ENCODE measurements at places on chromosomes 1 and 21.

DNA sequence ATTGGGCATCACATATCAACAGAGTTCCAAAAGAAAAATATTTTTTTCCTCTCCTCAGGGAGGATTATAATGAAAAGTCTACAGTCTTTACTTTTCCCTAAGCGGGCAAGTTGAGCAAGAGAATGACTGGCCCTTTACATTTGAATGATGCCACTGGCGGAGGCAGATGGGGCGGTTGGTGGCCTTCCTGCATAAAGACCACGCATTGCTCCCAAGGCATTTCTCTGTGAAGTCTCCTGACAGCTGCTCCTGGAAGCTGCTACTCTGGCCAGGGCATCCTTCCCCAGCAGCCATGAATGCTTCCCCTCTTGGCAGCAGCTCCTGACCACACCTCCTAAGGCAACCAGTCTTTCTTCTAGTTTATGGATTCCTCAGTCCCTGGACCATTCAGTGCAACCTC, 161.1 kb upstream of the RRP15 start:
- no peak for DNase-seq
- H3K27ac ChIP-seq: no peak overlapping the region
- no peaks in the 10 kb centered on the region for H3K4me1 ChIP-seq
- H3K4me3 ChIP-seq: no peak overlapping the region
- H3K36me3 ChIP-seq: no peaks in the 10 kb centered on the region

GRCh38 chr21:30964283-30964682, 74.0 kb downstream of the KRTAP19-8 start:
- no peak overlapping the region for H3K27ac ChIP-seq
- no peak overlapping the region for H3K4me3 ChIP-seq
- no peak for DNase-seq
- H3K4me1 ChIP-seq: no peaks in the 10 kb centered on the region

DNA sequence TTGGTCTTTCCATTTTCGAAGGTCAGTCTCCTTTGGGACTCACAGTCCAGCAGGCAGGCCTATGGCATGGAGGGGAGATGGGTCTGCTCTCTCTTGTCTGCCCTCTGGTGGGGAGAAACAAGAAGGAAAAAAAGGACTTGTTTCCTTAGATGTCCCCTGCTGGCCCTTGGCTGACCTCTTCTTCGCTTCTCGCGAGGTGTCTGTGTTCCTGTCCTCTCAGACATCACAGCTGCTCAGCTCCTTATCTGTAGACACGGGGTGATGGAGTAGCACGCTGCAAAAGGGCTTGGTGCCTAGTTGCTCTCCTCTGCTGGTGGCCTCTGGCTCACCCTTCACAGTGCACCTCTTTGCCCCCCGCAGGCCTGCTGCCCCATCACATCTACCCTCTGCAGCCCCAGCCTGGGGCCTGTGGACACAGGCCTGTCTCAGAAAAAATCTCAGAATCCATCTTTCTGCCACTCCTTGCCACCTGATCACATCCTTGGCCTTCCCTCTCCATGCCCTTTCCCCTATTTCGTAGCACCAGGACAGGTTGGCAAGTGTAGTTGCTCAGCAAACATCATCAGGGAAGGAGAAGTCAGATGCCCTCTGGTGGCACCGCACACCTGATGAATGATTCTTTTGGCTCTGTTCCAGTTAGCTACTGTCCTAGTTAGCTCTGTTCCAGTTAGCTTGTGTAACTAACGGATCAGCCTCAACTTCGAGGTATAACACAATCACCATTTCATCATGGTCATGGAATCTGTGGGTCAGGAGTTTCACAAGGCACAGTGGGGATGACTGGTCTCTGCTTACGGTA, 18.7 kb upstream of the AK2 start:
- peaks cover 43% of the 10 kb centered on the region for H3K4me1 ChIP-seq
- no peak overlapping the region for H3K27ac ChIP-seq
- peak overlapping the region; percentile 51 for H3K4me3 ChIP-seq
- H3K27me3 ChIP-seq: no peaks in the 10 kb centered on the region
- H3K36me3 ChIP-seq: no peaks in the 10 kb centered on the region

DNA sequence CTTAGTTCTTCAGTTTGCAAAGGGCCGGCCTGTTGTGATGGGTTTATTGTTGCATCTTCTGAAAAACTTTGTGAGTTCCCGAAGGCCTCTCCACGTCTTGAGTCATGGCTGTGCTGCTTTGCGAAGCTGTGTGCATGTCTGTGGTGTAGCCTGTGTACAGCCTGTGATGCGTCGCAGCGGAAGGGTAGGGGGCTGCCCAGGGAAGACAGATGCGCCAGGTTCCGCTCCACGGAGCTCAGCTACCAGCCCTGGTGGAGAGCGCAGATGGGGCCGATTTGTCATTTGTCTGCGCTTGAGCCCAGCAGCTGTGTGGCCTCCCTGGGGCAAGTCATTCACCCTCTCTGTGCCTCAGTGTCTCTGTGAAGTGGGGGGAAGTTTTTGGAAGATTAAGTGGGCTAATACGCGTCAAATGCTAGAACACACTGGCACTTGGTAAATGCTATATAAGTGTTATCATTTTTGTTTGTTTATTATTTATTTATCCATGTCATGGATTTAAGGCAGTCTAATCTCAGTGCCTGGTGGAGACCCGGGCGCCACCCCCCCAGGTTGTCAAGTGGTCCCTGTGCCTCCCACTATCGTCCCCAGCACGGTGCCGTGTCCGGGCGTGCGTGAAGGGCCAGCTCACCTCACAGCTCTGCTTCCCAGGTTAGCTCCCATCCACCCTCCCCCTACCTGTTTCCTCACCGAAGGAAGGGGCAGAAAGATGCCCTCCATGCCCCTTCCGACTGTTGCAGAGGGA, 8.4 kb downstream of the PDE9A start:
- DNase-seq: no peak
- no peak overlapping the region for H3K4me3 ChIP-seq
- no peak overlapping the region for H3K27ac ChIP-seq
- H3K27me3 ChIP-seq: no peaks in the 10 kb centered on the region

DNA sequence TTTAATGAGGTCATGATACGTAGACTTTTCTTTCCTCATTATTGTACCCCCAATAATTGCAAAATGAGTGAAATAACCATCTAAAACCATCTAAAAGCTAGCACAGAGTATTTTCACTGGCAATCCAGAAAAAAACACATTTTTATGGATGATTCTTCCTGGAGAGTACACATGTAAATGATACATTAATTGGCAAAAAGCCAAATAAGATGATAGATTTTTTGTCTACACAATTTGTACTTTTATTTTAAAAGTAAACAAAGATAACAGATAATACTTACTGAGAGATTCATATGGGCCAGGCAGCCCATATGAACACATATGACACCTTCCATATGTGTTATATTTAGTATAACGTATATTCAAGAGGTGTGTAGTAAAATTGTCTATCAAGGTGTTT, 2.5 kb upstream of the KRTAP19-7 start:
- no peaks in the 10 kb centered on the region for H3K36me3 ChIP-seq
- no peaks in the 10 kb centered on the region for H3K27me3 ChIP-seq
- DNase-seq: no peak
- H3K4me3 ChIP-seq: no peak overlapping the region

GRCh38 chr1:118388301-118388959, 203.4 kb upstream of the SPAG17 start:
- no peaks in the 10 kb centered on the region for H3K36me3 ChIP-seq
- H3K4me1 ChIP-seq: no peaks in the 10 kb centered on the region
- H3K27ac ChIP-seq: no peak overlapping the region
- no peak overlapping the region for H3K4me3 ChIP-seq
- no peaks in the 10 kb centered on the region for H3K27me3 ChIP-seq
